ENCODE measurements at places on chromosomes 2 and 18.
A peak's percentile ranks its signal among the peaks of the same experiment; 100 is the strongest.

DNA sequence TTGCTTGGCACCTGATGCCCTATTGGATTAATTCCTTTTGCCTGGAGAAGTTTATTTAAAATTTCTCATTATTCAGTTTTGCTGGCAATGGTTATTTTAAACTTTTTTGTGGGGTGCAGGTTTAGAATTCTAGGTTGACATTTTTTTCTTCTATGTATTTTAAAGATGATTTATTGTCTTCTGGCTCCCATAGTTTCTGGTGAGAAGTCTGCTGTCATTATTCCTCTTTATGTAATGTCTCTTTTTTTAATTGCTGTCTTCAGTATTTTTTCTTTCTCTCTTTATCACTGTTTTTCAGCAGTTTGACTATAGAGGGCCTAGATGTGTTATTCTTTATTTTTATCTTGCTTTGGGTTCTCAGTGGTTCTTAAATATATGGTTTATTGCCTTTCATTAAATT lies 182.2 kb upstream of the STON1 start:
- DNase-seq: no peak

- no peak for DNase-seq
Measured at GRCh38 chr2:152047824-152048471, 50.9 kb downstream of the CACNB4 start.

DNA sequence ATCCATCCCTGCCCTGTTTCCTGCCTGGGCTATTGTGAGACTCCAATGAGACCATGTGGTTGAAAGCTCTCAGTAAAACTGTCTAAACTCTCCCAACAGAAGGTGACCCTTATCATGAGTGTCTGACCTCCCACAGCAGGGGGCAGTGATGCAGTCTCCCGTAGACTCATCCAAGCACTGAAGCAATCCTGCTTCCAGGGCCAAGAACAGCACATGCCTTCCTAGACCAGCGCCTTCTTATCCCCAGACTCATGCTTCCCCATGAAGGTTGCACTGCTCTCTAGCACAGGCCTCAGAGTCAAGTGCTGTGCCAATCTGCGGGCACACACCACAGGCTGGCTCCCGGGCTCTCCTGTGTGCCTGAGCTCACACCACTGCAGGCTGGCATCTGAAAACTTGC lies 112.3 kb downstream of the TNS1 start:
- DNase-seq: no peak

GRCh38 chr18:65411061-65411460 lies 339.8 kb upstream of the CDH7 start:
- no peak for DNase-seq

- peak; percentile 3 for DNase-seq
Measured at GRCh38 chr18:63505566-63506335, 29.0 kb downstream of the SERPINB5 start.

- DNase-seq: no peak
Measured at GRCh38 chr2:4221434-4221833, 518.1 kb downstream of the DCDC2C start.

GRCh38 chr2:239991689-239992314 lies 33.3 kb downstream of the NDUFA10 start:
- DNase-seq: no peak

DNA sequence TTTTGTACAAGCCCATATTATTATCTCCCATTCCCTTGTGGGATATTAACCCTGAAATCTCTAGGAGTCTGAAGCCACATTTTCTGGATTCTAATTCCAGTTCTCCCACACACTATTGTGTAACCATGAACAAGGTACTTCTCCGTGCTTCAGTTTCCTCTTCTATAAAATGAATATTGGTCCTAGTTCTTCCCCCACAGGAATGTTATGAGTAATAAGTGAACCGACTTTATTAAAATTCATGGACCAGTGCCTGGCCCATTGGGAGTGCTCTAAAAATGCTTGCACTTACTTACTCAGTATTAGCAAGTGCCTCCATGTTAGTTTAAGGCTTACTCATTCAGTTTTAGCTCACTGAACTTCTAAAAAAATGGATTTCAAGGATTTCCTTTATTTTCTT lies 1.4 kb upstream of the ACMSD start:
- peak; percentile 48 for DNase-seq

DNA sequence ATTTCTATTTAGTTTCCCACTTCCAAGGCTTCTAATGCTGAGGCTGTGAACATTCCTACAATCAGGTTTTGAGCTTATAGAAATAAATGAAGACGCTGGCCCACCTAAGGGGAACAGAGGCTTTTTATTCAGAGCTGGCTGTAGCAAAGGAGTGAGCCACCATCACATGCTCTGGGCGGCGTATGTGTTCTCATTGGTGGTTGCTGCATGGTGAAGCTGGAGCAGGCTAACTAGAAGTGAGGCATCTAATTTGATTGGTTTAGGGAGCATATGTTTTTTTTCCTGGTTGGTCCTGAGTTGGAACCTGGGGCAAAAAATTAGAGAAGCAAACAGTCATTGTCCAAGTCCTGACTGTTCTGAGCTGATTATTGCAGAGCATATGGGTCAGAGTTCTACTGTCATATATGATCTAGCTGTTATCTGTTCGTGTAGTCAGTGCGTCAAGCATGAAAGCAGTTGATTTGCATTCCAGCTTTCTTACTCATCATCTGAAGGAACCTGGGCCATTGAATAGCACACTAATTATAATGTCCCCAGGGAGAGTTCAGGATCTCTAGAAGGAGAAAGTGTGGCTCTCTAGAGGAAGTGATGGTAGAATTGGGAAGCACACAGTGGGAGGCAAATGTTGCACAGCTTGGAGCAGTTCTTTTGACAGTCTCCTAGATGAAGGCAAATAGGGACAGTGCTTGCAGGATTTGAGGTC lies 279.6 kb downstream of the PARD3B start:
- peak; percentile 29 for DNase-seq

DNA sequence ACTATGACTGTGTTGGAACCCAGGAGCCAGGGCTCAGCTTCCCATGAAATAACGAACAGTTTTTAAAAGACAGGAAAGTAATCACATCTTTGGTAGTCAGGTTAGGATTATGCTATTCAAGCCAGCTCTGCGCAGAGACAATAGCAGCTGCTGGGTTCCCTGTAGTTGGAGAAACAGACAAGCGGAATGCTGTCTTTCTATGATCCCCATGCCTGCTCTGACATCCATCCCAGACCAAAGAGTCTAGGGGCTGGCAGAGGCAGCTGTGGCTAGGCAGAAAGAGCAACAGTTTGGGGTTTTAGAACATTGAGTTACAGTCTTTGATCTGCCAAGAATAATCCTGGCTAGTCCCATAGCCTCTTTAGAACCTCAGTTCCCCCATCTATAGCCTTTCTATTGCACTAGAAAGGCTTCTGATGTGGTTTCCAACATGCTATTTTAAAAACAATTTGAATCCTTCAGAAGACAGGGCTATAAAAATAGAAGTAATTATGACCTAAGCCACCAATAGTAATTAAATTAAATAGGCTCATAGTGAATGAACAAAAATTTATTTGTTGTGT lies 146.8 kb downstream of the MTX2 start:
- no peak for DNase-seq

- no peak for DNase-seq
Measured at GRCh38 chr2:64985447-64985846, 3.8 kb upstream of the SLC1A4 start.

DNA sequence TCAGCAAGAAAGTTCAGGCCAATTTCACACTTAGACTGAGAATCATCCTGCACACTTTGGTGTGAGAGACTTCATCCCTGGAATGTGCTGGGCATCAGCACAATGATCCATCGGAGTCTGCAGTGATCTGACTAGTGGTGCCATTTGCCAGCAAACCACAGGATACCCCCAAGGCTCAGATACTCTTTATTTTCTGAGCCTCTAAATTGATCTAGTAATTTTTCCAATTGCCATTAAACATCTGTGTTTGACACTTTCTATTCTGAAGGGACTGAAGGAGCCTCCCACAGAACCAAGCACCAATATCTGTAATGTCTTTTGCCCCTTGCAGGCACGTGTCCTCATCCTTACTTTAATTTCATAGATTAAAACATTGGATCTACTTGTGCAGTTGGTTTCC lies 485.3 kb upstream of the SMIM21 start:
- DNase-seq: no peak

DNA sequence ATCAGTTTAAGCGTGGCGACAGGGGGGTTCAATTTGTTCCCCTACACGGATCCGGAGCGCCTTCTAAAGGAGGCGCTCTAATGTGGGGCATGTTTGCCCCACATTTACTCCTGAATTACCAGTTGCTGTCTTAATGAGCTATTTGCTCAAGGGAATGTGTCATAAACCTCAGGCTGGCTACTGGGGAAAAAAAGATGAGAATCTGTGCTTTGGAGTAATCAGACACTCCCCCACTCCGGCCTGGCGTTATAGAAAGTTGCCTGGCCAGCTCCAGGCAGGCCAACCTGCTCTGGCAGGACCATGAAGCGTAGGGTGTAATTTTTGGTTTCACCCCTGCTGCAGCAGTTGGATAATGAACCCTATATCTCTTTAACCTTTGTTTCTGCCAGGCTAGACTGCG lies 31.0 kb upstream of the MAP3K20 start:
- no peak for DNase-seq

GRCh38 chr2:54666131-54666633 lies 57.3 kb upstream of the EML6 start:
- no peak for DNase-seq

- no peak for DNase-seq
Measured at GRCh38 chr2:174617718-174618117, 20.1 kb upstream of the WIPF1 start.

DNA sequence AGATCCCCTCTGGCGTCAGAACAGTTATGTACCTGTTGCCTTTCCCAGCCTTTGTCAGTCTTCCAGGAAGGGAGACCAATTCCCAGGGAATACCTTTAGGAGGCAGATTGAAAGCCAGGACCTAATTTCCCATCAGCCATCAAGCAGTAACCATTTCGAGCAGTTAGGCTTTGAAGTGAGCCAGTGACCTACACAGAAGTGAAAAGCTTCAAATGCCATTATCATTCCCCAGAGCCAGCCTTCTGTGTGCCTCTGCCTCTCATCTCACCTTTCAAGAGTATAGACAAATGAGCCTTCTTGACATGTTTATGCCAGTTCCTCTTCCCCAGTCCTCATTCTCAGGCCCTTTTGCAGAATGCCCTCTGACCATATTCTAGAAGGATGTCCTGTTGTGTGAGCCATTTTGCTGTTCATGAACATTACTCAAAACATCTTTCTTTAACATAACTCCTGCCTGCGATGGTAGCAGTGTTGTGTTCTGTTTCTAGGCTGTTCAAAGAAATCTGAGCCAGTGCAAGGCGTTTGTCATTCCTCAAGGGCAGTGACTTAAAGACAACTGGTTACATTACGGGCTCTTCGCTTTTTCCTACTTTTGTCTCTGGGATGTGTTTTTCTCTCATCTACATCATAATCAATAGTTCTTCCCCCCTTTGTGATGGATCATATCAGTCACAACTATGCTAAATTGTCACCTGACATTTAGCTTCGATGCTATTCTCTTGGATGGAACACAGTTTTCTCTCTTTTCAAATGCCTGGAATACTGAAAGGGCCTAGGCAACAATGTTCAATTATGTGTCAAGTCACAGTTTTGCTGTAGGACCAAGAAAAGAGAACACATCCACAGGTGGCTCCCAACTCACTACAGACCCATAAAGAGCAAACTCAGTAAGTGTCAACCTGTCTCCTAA lies 138.6 kb downstream of the ALK start:
- no peak for DNase-seq

DNA sequence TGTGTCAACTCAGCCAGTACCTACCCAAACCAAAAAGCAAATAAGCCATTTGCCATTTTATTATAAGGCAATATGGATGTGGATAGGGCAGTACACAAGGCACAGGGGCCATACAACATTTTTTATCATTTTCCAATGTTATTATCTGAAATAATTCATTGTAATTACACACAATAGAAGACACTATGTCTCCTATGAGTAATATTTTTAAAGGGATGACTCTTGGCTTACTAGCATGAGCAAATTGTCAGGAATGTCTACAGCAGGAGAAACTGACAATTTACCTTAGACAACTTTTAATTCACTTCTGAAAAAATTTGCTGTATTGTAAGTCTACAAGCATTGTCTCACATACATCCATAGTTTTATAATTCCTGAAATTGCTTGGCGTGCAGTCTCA lies 1193.9 kb upstream of the CELF4 start:
- no peak for DNase-seq

GRCh38 chr18:8756571-8756970 lies 51.2 kb downstream of the MTCL1 start:
- no peak for DNase-seq

- no peak for DNase-seq
Measured at GRCh38 chr2:1517786-1518185, 104.5 kb downstream of the TPO start.

DNA sequence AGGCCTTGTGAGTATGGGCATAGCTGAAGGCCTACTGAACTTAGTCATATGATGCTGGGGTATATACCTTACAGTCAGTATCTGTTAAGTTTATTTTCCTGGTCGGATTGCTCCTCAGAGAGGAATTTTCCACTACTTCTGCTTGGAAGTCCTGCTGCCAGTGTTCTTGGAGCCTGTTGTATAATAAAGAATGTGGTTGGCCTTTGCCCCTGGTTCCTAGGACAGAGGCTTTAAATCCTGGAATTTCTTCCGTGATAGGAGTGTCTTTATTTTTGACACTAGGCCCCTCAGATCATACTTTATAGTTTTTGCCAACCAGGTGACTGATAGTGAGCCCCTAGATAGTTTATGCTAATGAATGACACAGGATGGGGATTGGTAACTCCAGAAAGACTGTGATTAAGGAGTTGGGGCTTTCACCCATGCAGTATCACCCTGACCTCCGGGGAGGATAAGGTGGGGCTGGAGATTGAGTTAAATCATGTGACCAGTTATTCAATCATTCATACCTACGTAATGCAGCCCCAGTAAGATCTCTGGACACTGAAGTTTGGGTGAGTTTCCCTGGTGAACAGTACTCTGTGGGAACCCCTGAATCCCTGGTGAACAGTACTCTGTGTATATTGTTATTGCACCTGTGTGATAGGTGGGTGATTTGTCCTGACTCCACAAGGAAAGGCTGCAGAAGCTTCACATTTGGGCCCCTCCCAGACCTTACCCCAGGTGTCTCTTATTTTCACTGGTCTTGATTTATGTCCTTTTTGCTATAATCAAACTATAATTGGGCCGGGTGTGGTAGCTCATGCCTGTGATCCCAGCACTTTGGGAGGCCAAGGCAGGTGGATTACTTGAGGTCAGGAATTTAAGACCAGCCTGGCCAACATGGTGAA lies 56.9 kb downstream of the COMMD1 start:
- no peak for DNase-seq

DNA sequence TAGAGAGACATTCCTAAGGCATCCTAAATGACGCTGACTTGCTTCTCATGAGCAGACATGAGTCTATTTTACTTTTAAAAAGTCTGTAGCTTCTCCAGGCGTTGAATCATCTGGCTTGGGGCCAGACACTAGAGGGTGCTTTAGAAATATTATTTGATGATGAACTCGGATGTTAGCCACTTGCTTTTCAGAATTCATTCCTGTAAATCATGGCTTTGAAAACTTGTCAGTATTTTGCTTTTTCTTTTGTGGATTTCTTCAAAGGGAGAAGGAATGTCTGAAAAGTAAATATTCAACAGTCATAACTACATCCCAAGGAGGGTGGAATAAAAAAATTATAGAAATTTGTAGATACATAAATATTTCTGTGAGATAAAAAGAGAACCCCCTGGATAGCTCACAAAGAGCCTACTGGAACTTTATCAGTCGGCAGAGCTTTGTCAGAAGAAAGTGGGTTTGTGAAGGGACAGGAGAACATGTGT lies 370.8 kb downstream of the OSR1 start:
- peak; percentile 49 for DNase-seq

Measured in T1000 (cell line).